ENCODE measurements at places on chromosomes 7 and 10.
A peak's percentile ranks its signal among the peaks of the same experiment; 100 is the strongest.

DNA sequence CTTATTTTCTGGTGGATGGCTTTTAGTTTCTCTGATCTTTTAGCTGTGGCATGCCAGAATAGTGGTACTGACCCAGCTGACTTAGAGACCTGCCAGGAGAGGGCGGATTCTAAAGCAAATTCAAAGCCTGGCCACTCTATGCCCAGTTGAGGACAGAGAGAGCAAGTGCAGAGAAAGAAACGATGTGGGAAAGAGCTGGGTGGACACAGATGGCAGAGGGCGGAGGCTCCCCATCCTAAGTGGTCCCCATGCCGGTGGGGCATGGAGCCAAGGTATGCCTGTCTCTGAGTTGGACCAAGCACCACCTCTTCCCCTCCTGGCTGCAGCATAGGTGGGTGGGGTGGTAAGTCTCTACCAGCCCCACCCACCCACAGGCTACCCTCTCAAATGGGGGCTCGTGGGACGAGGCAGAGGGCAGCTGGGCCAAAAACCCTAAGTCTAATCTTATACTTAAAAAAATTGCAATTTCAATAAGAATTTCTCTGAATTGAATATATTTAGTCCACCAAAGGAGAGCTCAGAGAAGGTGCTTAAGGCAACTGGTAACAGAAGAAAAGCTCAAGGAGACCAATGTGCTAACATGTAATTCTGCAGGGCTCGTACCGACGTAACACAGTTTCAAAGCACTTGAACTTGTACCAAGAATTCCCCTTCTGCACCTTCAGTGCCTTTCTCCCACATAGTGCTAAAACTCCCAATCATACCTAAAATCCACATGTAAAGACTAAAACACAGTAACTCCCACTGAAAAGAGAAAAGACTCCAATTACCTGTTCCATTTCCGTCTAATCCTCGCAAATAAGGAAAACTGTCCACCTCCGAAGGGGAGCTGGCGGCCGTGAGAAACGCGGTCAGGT, 85.7 kb upstream of the NMT2 start:
- DNase-seq: no peak

GRCh38 chr7:93117327-93117726, 452 bp downstream of the SAMD9 start:
- DNase-seq: no peak

DNA sequence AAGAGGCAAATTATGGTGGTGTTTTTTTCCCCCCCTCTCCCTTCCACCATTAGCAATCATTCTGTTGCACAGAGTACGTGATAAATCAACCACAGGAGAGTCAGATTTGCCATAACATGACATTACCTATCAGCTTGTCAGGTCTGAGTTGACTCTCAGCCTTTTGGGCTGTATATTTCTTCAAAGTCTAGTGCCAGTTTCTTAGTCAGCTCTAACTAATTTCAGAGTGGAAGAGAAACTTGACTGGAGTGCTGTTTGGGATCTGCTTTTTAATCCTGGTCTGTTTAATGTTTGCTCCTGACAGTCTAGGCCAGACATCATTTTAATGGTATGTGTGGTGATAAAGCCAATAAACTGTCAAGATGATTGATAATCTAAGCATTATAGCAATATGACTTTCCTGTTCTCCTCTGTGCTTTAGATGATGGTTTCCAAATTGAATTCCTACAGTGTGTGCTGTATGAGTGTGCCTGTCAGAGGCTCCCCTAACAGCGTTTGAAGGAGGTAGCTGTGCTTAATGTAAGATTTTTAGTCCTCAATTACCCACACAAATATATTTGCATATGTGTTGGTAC, 76.9 kb downstream of the LRMDA start:
- DNase-seq: no peak

DNA sequence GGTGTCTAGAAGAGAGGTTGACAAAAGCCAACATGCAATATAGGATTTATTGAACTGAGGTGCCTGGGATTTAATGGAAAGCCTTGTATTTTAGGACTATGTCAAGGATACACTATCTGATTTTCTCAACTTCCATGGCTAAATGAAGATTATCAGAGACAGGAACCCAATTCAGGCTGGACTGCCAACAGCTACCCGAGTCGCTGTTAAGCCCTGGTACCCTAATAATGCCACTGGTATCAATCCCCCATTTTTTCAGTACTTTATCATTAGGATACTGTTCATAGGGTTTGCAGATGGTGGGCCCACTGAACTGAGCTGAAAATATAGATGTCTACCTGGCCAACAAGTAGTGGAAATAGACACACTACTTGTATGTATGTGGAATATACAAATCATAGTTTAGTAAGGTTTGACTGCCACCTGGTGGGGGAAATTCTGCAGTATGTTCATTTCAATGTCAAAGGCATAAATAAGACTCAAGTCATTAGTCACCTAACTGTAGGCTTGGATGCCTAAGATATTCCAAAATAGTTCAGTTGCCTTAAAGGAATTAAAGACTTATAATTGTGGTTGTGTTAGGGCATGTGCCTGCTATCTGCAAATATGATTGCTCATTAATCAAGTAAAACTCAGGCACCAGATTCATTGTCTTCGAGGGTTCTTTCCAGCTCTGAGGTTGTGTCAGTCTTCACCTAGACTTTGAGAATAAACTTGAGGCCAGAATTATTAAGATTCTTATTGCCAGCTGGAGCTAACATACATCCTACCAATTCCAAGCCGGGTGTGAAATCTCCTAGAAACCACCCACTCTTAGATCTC, 34.1 kb upstream of the NOBOX start:
- DNase-seq: peak; percentile 49

- DNase-seq: no peak
Observed at GRCh38 chr7:14685167-14685566, 217.4 kb downstream of the DGKB start.

DNA sequence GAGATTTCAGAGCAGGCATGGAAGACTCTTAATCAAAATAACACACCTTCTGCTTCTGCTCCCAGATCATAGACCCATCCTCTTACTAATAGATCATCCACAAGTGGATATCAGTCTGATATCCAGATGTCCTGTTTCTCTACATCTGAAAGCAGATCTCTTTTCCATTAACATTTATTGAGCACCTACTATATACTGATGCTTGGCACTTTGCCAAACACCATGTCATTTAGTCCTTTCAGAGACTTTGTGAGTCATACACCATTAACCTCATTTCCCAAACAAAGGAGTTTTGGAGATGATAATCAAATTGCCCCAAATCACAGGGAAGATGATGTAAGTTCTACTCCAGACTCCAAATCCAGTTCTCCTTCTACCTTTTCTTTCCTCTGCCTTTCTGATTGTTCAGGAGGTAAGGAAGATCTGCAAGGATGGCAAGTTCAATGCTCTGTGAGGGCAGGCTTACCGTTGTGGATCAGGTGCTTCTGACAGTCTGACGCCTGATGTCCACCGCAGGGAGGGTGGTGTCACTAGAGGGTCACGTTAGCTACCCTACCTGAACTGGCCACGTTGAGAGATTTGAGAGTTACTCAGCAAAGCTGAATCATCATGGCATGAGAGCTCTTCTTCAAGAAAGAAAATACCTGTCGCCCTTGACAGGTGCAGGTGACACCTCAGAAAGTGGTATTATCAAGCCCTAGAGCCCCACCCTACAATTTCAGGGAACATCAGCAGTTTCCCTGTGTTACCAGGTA, 269.6 kb upstream of the ZMIZ1 start:
- DNase-seq: no peak

GRCh38 chr10:9860045-9860444, 1157.6 kb upstream of the CELF2 start:
- DNase-seq: no peak

- DNase-seq: no peak
Observed at GRCh38 chr10:72954596-72955554, at the start of gene PLA2G12B. TSS of gene PLA2G12B (minus strand) at chr10:72954806. CDS start at chr10:72954685, 121 bp downstream.

- no peak for DNase-seq
Observed at GRCh38 chr7:32336726-32337125, 153.5 kb downstream of the LSM5 start.

DNA sequence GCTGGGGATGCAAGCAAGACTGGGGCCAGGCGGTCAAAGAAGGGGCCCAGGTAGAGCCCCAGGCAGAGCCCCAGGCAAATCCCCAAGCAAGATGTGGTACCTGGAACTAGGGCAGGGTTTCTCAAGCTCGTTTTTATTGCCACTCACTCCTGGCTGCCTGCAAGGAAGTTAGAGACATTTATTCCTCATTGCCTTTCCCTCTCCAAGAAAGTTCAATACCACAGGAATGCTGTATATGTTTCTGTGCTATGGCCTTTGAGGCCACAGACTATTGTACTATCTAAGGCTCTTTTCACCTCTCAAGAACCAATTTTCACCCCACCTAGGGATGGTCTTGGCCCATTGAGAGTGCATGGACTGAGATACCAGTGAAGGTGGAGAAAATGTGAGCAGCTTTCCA, 71.3 kb downstream of the TACC2 start:
- no peak for DNase-seq

- no peak for DNase-seq
Observed at GRCh38 chr10:113474752-113475151, 78.1 kb upstream of the HABP2 start.

GRCh38 chr10:102975483-102976379, 57.6 kb downstream of the CNNM2 start:
- DNase-seq: no peak

DNA sequence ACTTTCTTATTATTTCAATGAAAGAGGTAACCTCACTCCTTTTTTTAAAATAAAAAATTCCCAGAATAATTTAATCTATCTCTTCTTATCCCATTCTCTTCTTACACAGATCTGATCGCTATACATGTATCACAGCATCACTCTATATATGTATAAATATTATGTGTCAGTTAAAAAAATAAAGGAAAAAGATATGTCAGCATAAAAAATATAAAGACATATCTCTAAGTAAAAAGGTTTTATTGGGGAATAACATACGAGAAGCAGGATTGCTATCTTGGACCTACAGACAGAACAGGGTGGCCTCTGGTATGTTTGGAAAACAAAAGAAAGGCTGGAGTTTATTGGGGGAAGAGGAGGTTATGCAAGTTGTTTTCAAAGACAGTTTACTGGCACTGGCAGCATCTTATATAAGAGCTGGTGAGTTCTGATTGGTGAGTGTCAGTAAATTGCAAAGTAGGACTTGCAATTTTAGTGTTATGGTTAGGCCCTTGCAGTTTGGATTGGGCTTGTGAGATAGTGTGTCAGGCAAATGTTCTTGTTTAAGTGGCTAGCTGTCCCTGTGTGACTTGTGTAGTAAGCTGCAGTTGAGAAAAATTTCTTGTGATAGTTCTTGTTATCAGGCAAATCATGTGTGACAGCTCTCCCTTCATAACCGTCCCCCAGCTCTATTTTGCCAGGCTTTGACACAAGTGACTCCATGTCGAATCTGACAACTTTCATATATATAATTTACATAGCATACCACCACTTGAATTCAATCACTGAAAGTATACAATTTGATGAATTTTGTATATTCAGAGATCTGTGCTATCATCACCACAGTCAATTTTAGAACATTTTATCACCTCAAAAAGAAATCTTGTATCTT, 118.2 kb downstream of the HBP1 start:
- no peak for DNase-seq

- DNase-seq: no peak
Observed at GRCh38 chr7:88302486-88302885, 4.2 kb downstream of the STEAP4 start.

DNA sequence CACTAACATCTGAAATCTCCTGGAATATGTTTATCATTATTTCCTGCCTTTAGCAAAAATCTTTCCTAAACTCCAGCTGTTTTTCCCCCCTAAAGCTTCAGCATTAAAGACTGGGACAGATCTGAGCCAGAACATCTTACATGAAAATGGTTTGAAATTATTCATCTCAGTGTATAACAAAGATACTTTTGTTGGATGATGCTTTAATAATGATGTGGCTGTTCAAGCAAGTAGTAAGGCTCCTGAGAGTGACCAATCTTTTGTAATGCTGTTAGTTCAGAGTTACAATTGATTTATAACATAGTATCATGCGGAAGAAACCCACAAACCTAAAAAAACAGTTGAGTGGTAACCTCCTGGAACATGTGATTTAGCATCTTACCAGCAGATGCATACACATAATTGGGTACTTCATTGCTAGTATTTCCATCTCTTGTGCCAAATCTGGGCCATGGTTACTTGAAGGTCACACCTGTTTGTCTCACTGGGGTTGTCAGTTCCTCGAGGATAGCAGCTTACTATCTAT, 1.5 kb downstream of the BZW2 start:
- DNase-seq: no peak

DNA sequence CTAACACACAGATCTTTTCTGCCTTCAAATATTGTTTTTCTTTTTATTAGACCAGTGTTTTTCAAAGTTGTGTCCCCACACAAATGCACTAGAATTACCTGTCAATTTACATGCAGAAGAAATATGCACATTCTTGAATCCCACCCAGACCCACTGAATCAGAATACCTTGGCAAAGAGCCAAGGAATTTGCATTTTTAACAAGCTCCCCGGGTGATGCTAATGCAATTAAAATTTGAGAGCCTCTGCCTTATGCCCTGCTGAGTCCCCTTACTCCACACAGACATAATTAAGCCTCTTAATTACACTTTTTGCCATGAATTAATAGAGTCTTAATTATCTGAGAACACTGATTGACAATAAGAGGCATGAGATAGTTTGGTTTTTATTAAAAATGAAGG, 201.2 kb upstream of the GRB10 start:
- no peak for DNase-seq

- no peak for DNase-seq
Observed at GRCh38 chr7:111740942-111741341, 178.7 kb upstream of the IMMP2L start.

DNA sequence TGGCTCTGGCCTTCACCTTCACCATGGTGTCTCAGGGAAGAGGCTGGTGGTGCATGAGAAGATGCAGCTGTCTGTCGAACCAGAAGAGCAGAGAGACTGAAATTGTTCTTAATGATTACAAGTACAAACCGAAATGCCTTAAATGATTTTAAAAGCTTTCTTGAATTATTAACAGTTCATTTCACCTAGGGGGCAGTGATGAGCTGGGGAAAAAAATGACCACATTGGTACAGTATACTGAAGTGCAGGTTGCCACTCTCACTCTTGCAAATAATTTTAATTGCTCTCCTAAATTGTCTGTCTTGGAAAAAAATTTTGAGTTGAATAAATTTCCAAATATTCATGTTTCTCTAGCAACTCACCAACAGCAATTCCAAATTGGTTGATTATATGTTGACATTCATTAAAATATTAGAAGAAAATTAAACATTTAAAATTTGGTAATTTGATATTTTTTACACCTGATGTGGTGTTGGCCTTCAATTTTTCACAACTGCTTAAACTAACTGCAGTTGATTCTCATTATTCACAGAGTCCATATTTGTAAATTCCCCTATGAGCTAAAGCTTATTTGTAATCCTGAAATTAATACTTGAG, 692.6 kb downstream of the ZWINT start:
- no peak for DNase-seq

GRCh38 chr10:64261092-64261491, 739.9 kb downstream of the REEP3 start:
- DNase-seq: no peak

DNA sequence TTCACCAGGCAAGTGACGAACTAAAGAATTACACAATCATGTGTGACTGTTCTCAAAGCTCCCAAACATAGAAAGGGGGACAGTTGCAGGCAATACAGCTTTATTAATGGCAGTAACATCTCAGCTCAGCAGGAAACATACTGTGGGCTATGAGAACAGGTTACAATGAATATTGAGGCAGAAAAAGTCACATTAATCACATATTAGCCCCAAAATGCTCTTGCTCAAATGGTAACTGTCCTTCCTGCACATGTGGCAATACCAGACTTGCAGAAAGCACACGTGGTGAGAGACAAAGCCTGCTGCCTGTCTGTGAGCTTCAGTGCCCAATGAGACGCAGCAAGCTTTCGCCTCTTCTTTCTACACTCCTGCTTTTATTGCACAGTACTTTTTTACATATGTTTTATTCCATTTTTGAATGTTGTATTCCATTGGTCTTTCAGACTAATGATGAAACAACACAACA, 104.9 kb upstream of the ACBD5 start:
- no peak for DNase-seq

Data from stimulated activated CD4-positive, alpha-beta T cell treated with anti-CD3 and anti-CD28 coated beads, Interleukin-12 subunit alpha, Interleukin-12 subunit beta, amount 100 ng/mL, for 24 hours (primary cell).